NCI-H1105 (cell line): ENCODE measurements at places on chromosomes 11 and 22.

- DNase-seq: no peak
Measured at GRCh38 chr22:48897645-48898370, 929.9 kb downstream of the BRD1 start.

DNA sequence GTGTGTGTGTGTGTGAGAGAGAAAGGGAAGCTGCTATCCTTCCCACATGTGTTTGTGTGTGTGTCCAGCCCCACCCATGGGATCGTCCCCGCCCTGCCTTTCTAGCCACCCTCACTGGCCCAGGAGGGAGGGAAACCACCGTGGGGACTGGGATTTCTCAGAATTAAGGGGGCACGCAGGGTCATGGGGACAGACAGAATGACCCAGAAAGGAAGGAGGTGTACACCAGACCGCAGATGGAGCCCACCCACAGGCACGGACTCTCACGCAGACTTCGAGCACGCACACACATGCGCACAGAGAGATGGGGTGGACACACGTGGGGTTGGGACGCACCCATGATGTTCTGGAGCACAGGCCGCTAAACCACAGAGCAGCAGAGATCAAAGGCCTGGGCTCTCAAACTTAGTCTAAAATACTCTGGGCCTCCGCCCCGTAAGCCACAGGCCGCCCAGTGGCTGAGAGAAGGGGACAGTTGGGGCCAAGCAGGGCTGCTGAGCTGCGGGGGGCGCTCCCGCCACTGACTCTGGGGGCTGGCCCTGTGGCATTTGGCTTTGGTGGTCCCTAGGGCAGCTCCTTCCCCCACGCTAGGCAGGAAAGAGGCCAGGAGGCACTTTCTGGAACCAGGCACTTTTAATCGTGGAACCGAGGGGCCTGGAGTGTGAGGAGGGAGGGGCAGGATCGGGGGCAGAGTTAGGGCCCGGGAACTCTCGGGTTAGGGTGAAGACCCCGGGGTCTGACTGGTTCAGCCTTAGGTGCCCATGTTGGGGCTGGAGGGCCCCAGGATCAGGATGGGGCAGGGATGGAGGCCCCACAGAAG is 1.5 kb downstream of the IFITM5 start:
- no peak for DNase-seq

DNA sequence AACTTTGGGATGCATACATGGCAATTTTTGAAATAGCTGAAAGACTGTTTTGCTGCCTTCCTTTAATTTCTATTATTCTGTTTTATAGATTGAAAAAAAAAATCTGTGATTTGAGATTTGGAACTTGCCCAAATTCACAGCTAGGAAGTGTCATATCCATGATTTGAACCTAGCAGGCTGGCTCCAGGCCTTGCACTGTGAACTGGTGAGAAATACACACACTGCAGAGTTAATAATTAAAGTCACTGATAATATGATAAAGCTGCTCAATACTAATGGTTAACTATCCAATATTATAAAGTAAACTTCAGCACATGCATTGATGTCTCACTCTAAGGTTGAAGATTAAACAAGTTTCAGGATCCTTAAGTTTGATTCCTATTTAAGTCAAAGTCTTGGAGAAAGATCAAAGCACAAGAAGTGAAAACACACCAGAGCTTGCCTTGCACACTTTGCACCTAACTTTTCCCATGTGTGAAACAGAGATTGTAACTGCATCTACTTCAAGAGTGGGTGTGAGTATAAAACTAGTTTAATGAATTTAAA is 150.6 kb upstream of the CCDC179 start:
- no peak for DNase-seq

DNA sequence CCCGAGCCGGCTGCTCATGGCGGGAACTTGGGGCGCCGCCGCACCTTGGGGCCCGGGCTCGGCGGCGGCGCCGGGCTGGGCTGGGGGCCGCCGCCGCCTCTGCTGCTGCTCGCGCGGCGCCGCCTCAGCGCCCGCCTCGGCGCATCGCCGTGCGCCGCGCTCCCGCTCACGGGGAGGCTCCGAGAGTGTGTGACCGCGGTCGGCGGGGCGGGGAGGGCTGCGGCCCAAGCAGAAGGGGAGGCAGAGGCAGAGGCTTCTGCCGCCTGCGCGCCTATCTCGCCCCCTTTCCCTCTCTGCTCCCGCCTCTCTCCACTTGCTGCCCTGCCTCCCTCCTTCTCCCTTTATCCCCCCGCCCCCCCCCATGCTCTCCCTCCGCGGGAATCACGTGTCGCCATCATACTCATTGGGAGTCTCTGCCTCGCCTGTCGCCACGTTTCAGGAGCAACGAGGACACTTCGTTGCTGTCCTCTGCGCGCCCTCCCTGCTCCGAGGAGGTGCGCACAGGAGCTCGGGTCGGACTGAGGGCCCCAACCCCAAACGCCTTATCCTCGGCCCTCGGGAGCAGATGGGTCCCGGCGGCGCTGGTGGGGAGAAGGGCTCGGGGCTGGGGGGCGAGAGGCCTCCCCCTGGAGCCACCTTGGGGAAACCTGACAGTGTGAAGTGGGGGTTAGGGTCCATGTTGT is at the start of gene GUCY1A2:
Gene GUCY1A2 (minus strand): TSS at position 258 of the 683 bp plus-strand sequence. CDS start 421 bp downstream, outside the sequence.
- peak; percentile 52 for DNase-seq

DNA sequence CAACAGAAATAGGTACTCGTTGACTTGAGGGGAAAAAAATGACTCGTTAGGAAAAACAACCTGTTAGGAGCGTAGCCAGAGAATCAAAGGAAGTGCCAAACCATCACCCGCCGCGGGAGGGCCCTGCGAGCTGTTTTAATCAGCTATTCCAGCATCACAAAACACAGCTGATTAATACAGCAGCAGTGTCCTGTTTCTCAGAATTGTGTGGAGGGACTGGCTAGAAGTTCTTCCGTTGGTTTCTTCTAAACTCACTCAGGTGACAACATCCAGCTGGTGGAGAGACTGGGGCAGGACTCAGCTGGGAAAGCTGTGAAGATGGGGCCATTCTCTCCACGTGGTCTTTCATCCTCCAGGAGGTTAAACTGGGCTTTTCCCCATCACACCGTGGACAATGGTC is 28.0 kb downstream of the HSPA8 start:
- no peak for DNase-seq

GRCh38 chr11:128451652-128452470 is 135.5 kb downstream of the ETS1 start:
- no peak for DNase-seq

DNA sequence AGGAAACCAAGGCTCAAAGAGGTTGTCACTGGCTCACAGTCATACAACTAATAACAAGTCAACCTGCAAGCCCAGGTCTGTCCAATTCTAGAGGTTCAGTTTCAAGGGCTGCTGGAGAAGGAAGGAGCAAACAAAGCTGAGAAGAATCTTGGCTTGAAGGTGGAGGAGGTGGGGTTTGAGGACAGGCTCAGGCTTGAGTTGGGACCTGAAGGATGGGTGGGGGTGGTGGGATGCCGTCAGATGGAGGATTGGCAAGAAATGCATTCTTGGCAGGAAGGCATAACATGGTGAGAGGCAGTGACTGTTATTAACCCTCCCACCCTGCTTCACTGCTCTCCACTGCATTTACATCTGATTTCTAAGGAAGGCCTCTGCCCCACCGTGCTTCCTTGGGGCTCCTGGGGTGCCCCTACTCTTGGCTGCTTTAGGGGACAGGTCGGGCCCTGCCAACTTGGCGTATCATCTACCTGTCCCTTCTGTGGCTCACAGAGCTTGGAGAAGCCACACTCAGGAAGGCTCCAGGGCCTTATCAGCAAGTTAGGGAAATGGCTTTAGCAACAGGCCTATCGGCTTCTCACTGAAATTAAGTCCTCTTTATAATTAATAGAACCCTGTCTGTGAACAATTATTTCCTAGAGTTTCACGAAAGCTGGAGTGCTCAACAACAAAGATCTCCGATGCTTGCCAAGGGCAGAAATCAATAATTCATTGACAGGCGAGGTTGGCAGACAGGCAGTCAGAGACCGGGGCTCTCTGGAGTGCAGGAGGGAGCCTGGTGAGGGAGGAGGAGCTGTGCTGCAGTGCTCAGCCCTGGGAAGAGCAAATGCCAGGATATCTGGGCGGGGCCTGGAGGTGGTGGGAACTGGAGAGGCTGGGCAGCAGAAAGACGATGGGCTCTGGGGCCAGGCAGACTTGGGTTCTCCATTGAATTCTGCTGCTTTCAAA is 84.9 kb upstream of the NARS2 start:
- peak; percentile 93 for DNase-seq

GRCh38 chr22:31199187-31199586 is 12.9 kb upstream of the LIMK2 start:
- DNase-seq: no peak

GRCh38 chr11:1743585-1744136 is 6.7 kb downstream of the IFITM10 start:
- DNase-seq: no peak

- DNase-seq: no peak
Measured at GRCh38 chr22:23226497-23226850, 46.2 kb downstream of the BCR start.

- DNase-seq: no peak
Measured at GRCh38 chr22:49735901-49736421, 91.7 kb downstream of the BRD1 start.

DNA sequence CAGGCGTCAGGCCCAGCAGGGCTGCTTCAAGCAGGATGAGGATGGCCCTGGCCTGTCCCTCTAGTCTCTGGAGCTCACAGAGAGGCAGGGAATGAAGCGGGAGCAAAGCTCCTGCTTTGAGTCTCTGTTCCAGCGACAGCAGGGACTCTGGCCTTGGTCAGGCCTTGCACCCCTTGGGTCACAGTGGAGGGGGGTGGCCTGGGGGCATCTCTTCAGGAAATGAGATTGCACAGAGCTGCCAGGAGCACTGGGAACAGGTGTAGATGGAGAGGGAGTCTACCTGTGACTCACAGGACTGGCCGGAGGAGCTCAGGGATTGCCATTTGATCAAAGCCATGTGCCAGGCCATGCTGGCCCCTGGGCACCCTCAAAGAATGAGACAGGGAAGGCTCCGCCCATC is 1.6 kb downstream of the ANO1 start:
- DNase-seq: no peak

DNA sequence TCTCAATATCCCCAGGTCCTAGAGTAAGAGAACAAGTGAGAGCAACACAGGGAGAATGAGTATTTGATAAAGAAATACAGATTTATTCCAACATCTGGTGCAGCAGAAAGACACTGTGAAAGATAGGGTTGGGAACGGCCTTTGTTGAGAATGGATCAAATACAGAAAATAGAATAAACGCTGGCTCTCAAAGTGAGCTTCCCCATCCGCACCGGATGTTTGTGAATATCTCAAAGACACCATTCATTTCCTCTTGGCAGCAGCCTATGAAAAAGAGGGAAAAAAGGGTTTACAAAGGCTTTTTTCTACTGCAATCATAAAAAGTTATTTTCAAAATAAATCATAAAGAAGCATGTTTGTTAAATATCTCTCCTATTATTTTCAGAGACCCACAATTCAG is 279.3 kb downstream of the CASP12 start:
- no peak for DNase-seq

- DNase-seq: no peak
Measured at GRCh38 chr11:1748636-1749394, 1.6 kb downstream of the IFITM10 start.

DNA sequence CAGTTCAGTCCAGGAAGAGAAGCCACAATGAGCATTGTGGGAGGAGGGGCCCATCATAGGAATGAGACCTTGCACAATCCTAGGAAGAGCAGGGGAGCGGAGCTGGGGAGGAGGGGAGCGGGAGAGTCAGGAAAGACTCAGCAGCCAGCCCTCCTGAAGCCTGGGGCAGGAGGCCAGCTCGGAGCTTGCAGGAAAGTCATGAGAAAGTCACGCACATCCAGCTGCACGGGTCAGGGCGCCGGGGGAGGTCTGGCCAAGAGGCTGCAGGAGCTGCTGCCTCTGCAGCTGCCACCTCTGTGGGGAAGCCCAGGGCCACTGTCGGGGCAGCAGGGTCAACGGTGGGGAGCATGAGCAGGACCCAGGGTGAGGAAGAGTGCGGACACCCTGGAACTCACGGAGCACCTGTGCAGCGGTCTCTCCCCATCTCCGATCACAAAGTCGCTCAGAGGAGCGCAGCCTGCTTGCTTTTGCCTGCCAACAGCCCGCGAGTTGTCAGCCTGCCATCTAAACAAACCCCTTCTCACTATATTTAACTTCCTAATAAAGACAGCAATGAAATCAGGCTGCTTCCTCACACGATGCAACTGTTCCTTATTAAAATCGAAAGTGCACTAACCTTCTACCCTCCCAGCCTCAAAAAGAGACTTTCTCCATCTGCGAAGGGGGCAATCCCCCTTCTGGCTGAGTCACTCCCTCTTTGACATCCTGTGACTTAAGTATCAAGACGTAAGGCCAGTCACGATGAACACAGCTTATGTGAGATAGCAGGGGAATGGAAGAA is 52.9 kb upstream of the RTL6 start:
- no peak for DNase-seq

DNA sequence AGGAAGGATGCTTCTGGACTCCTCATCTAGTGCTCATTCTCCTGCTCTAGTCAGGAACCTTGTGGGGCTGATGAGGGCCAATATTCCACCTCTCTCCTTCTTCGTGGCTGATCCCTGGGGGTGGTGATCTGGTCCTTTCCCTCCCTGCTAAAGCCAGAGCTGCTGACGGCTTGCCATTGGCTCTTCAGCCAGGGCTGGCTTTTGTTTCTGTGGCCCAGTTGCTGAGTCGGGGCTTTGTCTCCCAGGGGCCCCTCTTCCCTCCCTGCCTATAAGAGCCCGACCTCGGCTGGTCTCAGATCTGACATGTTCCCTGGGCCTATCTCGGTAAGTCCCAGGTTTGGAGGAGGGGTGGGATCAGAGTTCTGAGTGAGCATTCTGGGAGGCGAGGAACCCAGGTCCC is at the start of gene CRYBA4:
Gene CRYBA4 (plus strand): TSS at position 301 of the 400 bp plus-strand sequence. CDS start 634 bp downstream, outside the sequence.
- no peak for DNase-seq
